ENCODE measurements at places on chromosomes 4 and X. TPM values are rescaled to one million over a fixed set of nuclear protein-coding genes. Genes with fewer than 3 reads are reported as not detected.
A peak's percentile ranks its signal among the peaks of the same experiment; 100 is the strongest.

The PF4V1 gene
- total RNA-seq = not detected

DNA sequence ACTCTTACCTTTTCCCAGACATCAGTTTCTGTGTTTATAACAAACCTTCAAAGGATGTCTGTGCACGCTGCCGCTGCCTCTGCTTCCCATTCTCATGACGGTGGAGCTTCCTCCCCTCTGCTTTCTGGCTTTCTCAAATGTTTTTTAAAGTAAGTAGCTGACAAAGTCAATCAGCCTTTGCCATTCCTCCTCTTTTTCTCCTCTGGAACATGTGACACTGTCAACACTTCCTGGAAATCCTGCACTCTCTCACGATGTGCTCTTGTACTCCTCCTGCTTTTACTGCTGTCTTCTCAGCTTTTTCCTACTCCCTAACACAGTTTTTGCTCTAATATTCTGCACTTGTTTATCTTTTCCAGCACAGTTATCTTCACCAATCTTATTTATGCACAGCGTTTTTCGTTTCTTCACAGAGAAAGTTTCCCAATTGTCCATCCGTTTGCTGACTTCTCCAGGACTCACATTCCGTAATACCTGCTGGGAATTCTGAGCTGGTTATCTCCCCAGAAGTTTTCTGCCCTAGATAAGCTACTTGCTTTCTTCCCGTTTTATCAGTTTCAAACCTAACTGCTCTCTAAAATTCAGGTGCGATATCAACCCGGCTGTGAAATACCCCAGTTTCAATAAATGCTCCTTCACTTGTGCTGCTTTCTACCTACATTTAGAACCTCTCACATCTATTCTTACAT lies 465.6 kb upstream of the AGA start:
- DNase-seq = no peak

GRCh38 chrX:22383988-22384387 lies 111.3 kb downstream of the CBLL2 start:
- DNase-seq = peak; percentile 70

The PPEF2 gene
- total RNA-seq = not detected

- no peak for DNase-seq
Observed at GRCh38 chrX:50003467-50003866, 81.1 kb downstream of the CLCN5 start.

DNA sequence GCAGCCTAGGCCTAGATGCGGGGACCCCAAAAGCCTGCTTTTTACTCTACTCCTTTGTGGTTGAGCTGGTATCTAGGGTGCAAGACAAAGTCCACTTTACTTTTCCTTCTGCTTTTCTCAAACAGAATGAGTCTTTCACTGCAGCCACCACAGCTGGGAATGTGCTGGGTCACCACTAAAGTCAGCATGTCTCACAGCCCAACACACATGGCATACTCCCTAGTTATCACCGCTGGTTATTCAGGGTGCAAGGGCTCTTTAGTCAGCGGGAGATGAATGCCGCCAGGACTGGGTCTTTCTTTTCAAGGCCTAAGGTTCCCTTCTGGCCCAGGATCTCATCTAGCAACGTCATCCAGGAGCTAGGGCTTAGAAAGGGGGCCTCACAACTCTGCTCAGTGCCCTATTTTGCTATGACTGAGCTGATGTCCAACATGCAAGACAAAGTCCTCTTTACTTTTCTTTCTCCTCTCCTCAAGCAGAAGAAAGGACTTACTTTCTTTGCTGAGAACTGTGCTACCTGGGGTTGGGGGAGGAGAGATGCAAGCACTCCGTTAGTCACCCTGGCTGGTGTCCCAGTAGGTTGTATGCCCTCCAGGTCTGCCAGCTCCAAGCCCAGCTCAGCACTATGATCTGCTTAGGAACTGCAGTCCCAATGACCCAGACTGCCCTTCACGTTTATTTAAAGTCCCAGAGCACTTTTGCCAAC lies 22.9 kb upstream of the STPG2 start:
- no peak for DNase-seq

- no peak for DNase-seq
Observed at GRCh38 chr4:88865466-88865865, 167.8 kb upstream of the NAP1L5 start.

The SPANXN3 gene
- total RNA-seq = not detected

The GLUD2 gene
- total RNA-seq = 1.0 TPM

- DNase-seq = no peak
Observed at GRCh38 chr4:54189140-54189539, 40.0 kb upstream of the PDGFRA start.

- DNase-seq = peak; percentile 84
Observed at GRCh38 chr4:40055863-40056715, 561 bp upstream of the N4BP2 start.

The GPR173 gene
- total RNA-seq = 3.4 TPM

The ZNF41 gene
- total RNA-seq = 4.3 TPM
